ENCODE measurements at places on chromosomes 4 and X. TPM values are rescaled to one million over a fixed set of nuclear protein-coding genes. Genes with fewer than 3 reads are reported as not detected.

DNA sequence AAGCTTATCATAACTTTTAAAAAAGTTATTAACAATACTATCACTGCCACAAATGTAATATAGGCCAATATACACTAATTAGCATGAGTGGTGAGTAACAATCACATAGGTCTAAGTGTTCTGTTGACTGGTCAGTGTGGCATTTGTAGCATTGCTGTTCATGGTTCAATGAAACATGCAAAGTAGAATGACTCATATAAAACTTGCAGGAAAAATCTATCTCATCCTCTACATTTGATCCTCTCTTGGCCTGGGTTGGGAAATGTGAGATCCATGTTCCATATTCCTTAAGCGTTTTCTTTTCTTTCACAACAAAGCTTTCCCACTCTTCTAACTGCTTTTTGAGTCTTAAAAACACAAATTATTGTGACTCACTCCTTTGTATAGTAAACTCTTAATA is 1418.7 kb downstream of the FSTL5 start:
- no peak for DNase-seq

DNA sequence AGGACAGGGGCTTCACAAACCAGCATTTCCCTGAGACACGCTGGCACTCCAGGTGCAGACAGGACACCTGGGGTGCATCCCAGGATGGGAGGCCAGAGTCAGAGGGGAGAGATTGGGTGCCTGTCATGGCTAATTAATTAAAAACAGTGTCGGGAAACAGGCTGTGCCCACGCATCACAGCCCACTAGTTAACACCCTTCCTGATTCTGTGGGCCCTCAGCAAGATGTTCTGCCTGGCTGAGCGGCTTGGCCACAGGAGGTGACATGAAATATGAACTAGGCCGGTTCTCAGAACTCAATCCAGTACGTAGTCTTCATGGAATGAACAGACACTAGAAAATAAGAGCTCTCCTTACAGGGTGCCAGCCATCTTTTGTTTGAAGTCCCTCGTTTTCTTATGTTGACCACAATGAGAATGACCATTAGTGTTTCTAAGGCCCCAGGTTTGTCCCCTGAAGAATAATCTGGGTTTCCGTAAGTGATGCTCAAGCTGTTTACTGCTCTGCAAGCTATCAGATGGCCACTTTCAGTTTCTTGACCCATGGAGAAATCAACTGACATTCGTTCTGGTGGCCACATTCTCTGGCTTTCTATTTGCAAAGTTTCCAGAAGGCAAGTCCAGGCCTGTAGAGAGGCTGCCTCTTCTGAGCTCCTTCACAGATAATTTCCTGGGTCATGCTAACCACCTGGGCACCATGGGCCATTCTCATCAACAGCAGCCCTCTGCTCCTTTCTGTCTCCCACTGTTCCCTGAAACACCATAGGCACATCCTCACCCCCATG is 72.3 kb downstream of the SLC34A2 start:
- DNase-seq = no peak

DNA sequence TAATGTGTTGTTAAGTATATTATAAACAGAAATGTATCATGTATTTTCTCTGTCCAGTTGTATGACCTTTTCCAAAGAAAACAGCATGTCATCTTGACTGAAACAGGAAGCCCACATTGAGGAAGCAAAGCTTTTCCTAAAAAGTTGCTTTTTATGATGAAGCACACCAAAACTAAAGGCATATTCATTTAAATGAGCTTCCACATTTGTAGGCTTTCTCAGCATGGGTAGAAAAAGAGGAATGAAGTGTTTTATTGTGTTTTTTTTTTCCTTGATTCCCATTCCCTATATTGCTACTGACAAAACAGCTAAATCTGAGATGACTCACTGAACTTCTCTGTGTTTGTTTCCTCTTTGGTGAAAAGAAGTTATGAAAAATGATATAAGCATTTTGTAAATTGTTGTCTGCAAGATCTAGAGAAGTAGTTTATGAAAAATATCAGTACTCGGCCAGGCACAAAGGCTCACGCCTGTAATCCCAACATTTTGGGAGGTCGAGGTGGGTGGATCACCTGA is 32.5 kb upstream of the FRAS1 start:
- DNase-seq = no peak

DNA sequence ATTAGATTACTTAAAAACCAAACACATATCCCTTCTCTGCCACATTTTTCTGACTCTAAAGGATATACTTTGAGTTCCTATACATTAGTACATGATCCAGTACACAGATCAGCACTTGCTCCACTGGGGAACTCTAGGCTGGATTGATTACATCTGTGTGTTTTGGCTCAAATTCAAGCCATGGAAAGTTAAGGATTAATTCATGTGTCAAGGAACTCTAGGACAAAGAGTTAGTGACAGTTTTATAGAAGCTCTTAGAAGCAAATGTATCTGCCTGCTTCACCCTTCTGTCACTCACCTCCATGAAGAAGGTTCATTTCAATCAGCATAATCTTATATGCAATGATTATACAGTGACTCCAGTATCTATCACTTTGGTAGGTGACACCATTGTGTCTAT is 43.2 kb downstream of the SCFD2 start:
- DNase-seq = no peak

DNA sequence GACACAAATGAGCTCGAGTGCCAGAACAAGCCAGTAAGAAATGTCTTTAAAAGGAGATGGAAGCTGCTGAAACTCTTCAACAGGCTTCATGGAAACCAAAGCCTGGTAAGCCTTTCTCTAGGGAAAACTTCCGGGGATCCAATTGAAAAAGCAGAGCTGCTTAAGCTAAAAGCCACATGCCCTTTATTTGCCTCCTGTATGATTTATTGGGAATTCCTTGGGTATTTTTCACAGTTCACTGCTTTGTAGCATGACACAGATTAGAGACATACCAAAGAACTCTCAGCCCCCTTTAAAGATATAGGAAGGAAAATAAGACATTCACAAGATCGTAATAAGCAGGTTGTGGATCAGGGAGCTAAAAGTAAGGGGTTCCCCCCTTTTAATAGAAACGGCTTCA is 6.5 kb upstream of the ARHGAP6 start:
- DNase-seq = no peak

GRCh38 chr4:121308328-121308663 is 72.5 kb downstream of the QRFPR start:
- DNase-seq = no peak

GRCh38 chrX:155148724-155149537 is 67.3 kb upstream of the VBP1 start:
- DNase-seq = no peak

DNA sequence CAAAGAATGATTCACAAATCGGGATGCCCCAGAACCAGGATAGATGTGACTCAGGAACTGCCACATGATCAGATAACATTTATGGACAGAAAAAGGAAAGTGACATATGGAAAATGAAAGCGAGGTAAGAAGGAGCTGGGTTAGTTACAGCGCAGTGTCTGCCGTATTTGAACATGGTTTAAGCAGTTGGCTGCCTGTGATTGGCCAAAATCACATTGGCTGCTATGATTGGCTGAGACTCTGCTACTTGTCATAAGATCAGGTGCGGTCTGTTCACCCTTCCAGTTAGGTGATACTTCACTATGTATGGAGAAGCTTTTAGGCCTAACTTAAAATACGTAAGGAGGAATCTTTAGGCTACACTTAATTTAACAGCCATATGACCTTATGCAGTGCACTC is 322.7 kb upstream of the HAND2 start:
- DNase-seq = no peak

- no peak for DNase-seq
Observed at GRCh38 chr4:171714791-171715454, 98.3 kb upstream of the GALNTL6 start.

- DNase-seq = no peak
Observed at GRCh38 chr4:35710343-35710742, 534.0 kb downstream of the ARAP2 start.

DNA sequence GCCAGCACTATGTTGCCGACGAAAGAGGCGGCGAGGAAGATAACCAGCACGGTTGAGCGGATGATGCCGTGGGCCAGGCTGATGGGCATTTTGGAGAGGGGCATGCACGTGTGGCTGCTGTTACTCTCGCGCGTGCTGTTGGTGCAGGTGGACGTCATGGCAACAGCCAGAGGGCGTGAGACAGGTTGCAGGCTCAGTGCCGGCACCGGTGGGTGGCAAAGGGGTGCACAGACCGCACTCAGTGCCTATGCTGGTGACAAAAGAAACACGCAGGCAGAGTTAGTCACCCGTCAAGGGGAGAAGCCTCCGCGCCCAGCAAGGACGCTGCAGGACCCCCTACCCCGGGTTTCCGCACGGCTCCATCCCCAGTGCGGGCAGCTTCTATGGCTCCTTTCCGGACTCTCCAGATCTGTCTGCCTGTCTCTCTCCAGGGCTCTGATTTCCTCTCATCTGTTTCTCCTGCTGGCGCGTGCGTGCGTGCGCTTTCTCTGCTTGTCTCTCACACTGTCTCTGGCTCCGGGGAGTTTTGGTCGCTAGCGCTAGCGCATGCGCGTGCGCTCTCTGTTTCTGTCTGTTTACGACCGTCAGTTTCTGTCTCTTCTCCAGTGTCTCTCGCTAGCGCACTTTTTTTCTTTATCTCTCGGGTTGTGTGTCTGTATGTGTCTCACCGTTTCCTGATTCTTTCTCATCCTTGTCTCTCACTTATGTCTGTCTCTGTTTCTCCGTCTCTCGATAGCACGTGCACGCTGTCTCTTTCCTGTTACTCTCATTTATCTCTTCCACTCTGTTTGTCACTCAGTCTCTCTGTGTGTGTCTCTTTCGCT is 2.1 kb downstream of the GPR101 start:
- DNase-seq = no peak

GRCh38 chr4:8709729-8710360 is 117.3 kb downstream of the CPZ start:
- DNase-seq = no peak

GRCh38 chr4:54228056-54228527 is 1.0 kb upstream of the PDGFRA start:
- DNase-seq = no peak

DNA sequence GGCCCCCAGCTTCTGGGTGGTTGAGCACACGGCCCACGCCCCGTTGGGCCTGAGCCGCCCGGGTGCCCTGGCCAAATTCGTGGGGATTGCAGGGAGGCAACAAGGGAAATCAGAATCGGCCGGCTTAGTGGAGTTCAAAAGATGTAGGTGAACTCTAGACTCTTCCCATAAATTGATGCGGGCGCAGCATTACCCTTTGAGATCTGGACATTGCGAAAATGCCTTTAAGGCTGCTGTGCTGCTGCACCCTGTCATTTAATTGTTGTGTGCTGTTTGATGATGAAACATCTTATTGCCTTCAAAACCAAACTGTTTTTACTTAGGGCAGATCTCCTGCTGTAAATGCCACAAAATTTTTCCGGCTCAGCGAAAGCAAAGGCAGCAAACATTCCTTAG is 409 bp upstream of the MPP1 start:
- DNase-seq = no peak

DNA sequence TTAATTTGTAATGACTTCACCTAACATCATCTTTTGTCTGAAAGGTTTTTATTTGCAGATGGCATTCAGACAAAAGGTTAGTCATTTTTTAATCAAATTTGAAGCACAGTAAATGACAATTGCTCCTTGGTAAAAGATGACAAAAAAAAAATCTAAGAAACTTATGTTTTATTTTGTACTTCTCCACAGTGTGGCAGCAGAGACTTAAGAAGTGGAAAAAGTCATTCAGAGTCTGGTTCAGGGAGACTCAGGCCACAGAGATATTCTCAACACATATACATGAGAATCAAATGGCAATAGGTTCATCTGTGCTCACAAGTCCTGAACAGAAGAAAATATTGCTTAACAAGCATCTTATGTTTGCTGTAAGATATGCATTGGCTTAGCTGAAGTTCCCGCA is 436.2 kb downstream of the KCNIP4 start:
- no peak for DNase-seq

GPR34 gene
- 12.8 TPM for polyA plus RNA-seq

STARD8 gene
- polyA plus RNA-seq = 11.4 TPM

MAGEA2B gene
- not detected for polyA plus RNA-seq

GUCY1B1 gene
- 64.3 TPM for polyA plus RNA-seq

ZNF711 gene
- polyA plus RNA-seq = 90.9 TPM

IL13RA2 gene
- 2.2 TPM for polyA plus RNA-seq
